ENCODE measurements at places on chromosomes 12 and 14.
A peak's percentile ranks its signal among the peaks of the same experiment; 100 is the strongest.

DNA sequence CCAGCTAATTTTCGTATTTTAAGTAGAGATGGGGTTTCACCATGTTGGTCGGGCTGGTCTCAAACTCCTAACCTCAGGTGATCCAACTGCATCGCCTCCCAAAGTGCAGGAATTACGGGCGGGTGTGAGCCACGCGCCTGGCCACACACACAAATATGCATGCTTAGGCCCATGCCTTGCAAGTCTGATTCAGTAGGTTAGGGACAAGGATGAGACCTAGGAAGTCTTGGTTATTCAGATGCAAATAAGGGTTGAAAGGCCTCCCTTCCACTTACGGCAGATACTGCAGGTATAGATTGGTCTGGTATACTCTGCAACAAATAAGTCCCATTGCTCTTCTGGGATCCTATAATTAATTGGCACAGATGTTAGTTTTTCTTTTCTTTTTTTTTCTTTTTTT is 32.9 kb downstream of the TXNRD1 start:
- no peak for DNase-seq

GRCh38 chr12:6788972-6789924 is at the start of gene CD4:
CD4 (plus strand) TSS chr12:6789528; CDS start chr12:6800139, 10,611 bp downstream.
- no peak for DNase-seq

DNA sequence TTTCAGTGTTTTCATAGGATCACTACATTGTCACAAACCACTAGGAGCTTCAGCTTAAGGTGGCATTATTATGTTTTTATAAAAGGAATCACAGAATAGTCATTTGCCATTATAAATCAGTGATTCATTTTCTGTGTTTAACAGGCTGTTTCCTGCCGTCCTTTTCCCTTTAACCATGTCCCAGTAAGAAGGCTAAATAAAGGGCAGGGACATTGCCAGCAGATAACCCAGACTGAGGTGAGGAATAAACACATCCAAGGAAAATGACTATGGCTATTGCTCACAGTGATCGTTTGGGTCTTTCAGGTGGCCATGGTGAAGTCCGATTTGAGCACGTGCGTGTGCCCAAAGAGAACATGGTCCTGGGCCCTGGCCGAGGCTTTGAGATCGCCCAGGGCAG is 17.9 kb upstream of the ALDH2 start:
- DNase-seq = no peak

GRCh38 chr12:119649202-119649808 is 18.6 kb upstream of the PRKAB1 start:
- peak; percentile 36 for DNase-seq

GRCh38 chr14:22841769-22842168 is 5.4 kb downstream of the MMP14 start:
- no peak for DNase-seq

- DNase-seq = no peak
Measured at GRCh38 chr12:38056701-38057689, 259.6 kb upstream of the ALG10B start.

GRCh38 chr12:2322554-2323120 is 269.9 kb downstream of the CACNA1C start:
- no peak for DNase-seq

GRCh38 chr12:103879048-103879692 is 38.1 kb upstream of the NT5DC3 start:
- DNase-seq = no peak
